ENCODE measurements at places on chromosomes 11 and 22.

GRCh38 chr11:108616549-108616948 lies 23.0 kb upstream of the EXPH5 start:
- peak; percentile 88 for DNase-seq

- peak; percentile 68 for DNase-seq
Measured at GRCh38 chr22:48536541-48537342, 1290.9 kb downstream of the BRD1 start.

- peak; percentile 27 for DNase-seq
Measured at GRCh38 chr11:110525883-110526282, 96.1 kb downstream of the FDX1 start.

- DNase-seq: no peak
Measured at GRCh38 chr11:118917481-118918127, 8.1 kb downstream of the BCL9L start.

DNA sequence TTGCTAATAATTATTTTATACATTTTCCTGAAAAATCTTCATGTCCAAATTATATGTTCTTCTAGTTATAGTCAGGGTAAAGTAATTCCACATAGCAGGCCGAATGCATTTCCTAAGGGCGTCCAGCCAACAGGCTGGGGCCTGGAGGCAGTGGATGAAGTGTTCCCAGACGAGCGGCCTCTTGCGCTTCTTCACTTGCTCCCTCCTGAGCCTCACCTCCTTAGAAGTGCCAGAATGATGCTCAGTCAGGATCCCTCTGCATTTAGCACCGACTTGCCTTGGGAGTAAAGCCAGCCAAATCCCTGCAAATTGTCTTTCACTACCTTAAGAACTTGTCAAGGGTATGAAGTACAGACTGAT lies 1.5 kb downstream of the OLFML1 start:
- DNase-seq: no peak

GRCh38 chr11:131987703-131988102 lies 617.3 kb downstream of the NTM start:
- no peak for DNase-seq

- DNase-seq: peak; percentile 44
Measured at GRCh38 chr11:75867778-75868374, 52.9 kb downstream of the UVRAG start.

DNA sequence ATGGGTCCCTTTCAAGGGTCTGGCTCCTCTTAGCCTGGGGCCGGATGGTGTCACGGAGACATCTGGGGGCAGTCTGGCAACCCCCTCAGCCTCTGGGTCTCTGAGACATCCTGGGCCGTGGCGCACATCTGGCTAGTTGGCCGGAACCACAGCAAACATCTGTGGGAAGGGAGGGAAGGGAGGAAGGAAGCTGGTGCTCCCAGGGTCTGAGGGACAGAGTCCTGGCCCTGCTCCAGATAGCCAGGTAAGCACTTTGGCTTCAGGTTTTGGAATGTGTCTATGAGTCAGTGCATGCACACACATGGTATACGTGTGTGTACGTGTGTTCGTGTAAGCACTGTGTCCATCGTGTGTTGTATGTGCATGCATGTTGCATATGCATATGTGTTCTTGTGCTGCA lies 225.1 kb downstream of the MN1 start:
- peak; percentile 58 for DNase-seq

- DNase-seq: no peak
Measured at GRCh38 chr11:101721270-101721669, 137.5 kb upstream of the TRPC6 start.

- DNase-seq: peak; percentile 53
Measured at GRCh38 chr11:84289381-84289906, 1003.3 kb upstream of the CCDC90B start.

- no peak for DNase-seq
Measured at GRCh38 chr11:59528711-59529110, 17.4 kb downstream of the OR4D9 start.
